IPS DF 19.7 (cell line): ENCODE measurements at places on chromosomes 2 and 18.

GRCh38 chr2:66501267-66501666 is 66.3 kb downstream of the MEIS1 start:
- no peak for DNase-seq

GRCh38 chr18:3456686-3457069 is 6.7 kb downstream of the TGIF1 start:
- DNase-seq = no peak

DNA sequence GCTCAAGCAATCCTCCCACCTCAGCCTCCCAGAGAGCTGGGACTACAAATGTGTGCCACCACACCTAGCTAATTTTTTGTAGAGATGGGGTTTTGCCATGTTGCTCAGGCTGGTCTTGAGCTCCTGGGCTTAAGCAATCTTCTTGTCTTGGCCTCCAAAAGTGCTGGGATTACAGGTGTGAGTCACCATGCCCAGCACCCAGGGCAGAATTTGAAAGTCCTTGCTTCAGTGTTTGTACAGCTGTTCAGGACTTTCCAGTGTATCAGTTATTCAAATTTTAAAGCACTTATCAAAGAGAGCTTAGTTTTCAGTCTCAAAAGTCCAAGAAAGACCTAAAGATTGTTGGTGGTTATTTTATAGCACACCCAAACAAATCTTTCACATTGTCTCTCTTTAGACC is 43.6 kb upstream of the VPS54 start:
- DNase-seq = no peak

GRCh38 chr2:144132357-144132756 is 387.6 kb downstream of the ZEB2 start:
- no peak for DNase-seq
